Left colon (tissue), 2 donors: ENCODE measurements at places on chromosomes 13 and 19. TPM values are rescaled to one million over a fixed set of nuclear protein-coding genes. Genes with fewer than 3 reads are reported as not detected.

KIR2DL1 gene
- total RNA-seq = not detected

DNM2 gene
- total RNA-seq = 618 TPM

CHAMP1 gene
- total RNA-seq = 16.6 TPM

ZNF415 gene
- total RNA-seq = 6.1 TPM
